ENCODE measurements at places on chromosomes 11 and 22. TPM values are rescaled to one million over a fixed set of nuclear protein-coding genes. Genes with fewer than 3 reads are reported as not detected.

BRSK2 gene
- total RNA-seq = 15.7 TPM

DCDC1 gene
- total RNA-seq = 3.2 TPM

GRCh38 chr22:19287076-19287707 is 4.3 kb downstream of the CLTCL1 start:
- no peaks in the 10 kb centered on the region for H3K4me1 ChIP-seq
- DNase-seq = no peak
- no peaks in the 10 kb centered on the region for H3K36me3 ChIP-seq

ADM2 gene
- 4.0 TPM for total RNA-seq

POU2AF2 gene
- not detected for total RNA-seq

SLC35F2 gene
- total RNA-seq = 18.8 TPM

PANX3 gene
- not detected for total RNA-seq

- no peaks in the 10 kb centered on the region for H3K4me1 ChIP-seq
- H3K27ac ChIP-seq = peak overlapping the region; percentile 55
- H3K27me3 ChIP-seq = no peaks in the 10 kb centered on the region
- no peak overlapping the region for H3K4me3 ChIP-seq
- no peaks in the 10 kb centered on the region for H3K36me3 ChIP-seq
- no peak for DNase-seq
These were observed 55.2 kb downstream of the SLC1A2 start for GRCh38 chr11:35363854-35364780.

PAFAH1B2 gene
- 115 TPM for total RNA-seq

GRCh38 chr11:114847306-114847975 is 169.1 kb downstream of the NXPE2 start:
- H3K4me3 ChIP-seq = no peak overlapping the region
- DNase-seq = no peak
- H3K27ac ChIP-seq = peak overlapping the region; percentile 74
- no peaks in the 10 kb centered on the region for H3K36me3 ChIP-seq

LIF gene
- total RNA-seq = 0.92 TPM

GRCh38 chr11:111977146-111978027 is 40.2 kb downstream of the DIXDC1 start:
- H3K27me3 ChIP-seq = peaks cover 19% of the 10 kb centered on the region
- peak; percentile 85 for DNase-seq
- H3K4me1 ChIP-seq = peaks cover 3% of the 10 kb centered on the region
- peak overlapping the region; percentile 78 for H3K4me3 ChIP-seq
- H3K36me3 ChIP-seq = no peaks in the 10 kb centered on the region

GRCh38 chr11:68441466-68442230 is 18.9 kb upstream of the PPP6R3 start:
- H3K4me1 ChIP-seq = no peaks in the 10 kb centered on the region
- H3K27me3 ChIP-seq = no peaks in the 10 kb centered on the region
- DNase-seq = no peak

OR8D1 gene
- not detected for total RNA-seq

DNA sequence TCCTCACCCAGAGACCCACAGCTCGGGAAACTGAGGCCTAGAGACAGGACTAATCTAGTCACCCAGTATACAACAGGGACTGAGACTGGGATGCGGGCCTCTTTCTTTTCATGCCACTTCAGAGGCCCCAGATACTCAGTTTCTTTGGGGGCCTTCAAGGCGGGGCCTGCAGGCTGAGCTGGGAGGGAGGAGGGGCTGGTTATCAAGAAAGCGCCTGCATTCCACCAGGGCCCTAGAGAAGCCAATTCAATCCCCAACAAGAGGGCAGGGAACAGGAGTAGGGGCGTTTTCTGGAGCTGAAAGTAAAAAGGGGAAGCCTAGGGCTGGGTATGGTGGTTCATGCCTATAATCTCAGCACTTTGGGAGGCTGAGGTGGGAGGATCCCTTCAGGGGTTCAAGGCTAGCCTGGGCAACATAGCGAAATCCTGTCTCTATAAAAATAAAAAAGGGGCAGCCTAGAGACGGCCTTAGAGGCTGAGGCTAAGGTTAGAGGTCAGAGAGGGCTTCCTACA is 1.6 kb downstream of the ATG2A start:
- peaks cover 23% of the 10 kb centered on the region for H3K27me3 ChIP-seq
- H3K4me1 ChIP-seq = peaks cover 9% of the 10 kb centered on the region
- peak overlapping the region; percentile 85 for H3K4me3 ChIP-seq
- peaks cover 16% of the 10 kb centered on the region for H3K36me3 ChIP-seq

DNA sequence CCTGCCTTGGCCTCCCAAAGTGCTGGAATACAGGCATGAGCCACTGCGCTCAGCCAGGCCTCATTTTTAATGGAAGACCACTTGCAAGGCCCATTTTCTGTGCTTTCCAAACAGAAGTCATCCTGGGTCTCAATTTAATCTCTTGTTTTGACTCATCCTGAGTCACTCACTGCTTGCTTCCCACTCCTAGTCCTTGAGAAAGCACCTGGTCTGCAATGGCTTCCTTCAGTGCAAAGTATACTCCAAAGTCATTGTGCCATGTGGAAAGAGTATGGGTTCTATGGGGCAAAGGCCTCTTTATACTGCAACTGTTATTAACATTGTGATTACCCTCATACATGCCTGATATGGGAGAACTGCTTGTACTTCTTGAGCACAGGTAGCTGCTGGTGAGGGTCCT is 18.3 kb upstream of the SLC5A1 start:
- no peak overlapping the region for H3K4me3 ChIP-seq
- H3K4me1 ChIP-seq = no peaks in the 10 kb centered on the region
- no peak overlapping the region for H3K27ac ChIP-seq
- H3K27me3 ChIP-seq = peaks cover 1% of the 10 kb centered on the region
- DNase-seq = no peak

PLEKHB1 gene
- 40.4 TPM for total RNA-seq

- H3K36me3 ChIP-seq = no peaks in the 10 kb centered on the region
- H3K27me3 ChIP-seq = no peaks in the 10 kb centered on the region
- DNase-seq = no peak
- H3K27ac ChIP-seq = no peak overlapping the region
- H3K4me1 ChIP-seq = peaks cover 5% of the 10 kb centered on the region
These were observed 29.4 kb upstream of the DRD2 start for GRCh38 chr11:113504586-113504985.

GRCh38 chr11:6268820-6269219 is 9.2 kb downstream of the CCKBR start:
- DNase-seq = peak; percentile 29
- H3K36me3 ChIP-seq = peaks cover 63% of the 10 kb centered on the region
- peak overlapping the region; percentile 1 for H3K4me3 ChIP-seq
- no peaks in the 10 kb centered on the region for H3K27me3 ChIP-seq
- peaks cover 27% of the 10 kb centered on the region for H3K4me1 ChIP-seq

DNA sequence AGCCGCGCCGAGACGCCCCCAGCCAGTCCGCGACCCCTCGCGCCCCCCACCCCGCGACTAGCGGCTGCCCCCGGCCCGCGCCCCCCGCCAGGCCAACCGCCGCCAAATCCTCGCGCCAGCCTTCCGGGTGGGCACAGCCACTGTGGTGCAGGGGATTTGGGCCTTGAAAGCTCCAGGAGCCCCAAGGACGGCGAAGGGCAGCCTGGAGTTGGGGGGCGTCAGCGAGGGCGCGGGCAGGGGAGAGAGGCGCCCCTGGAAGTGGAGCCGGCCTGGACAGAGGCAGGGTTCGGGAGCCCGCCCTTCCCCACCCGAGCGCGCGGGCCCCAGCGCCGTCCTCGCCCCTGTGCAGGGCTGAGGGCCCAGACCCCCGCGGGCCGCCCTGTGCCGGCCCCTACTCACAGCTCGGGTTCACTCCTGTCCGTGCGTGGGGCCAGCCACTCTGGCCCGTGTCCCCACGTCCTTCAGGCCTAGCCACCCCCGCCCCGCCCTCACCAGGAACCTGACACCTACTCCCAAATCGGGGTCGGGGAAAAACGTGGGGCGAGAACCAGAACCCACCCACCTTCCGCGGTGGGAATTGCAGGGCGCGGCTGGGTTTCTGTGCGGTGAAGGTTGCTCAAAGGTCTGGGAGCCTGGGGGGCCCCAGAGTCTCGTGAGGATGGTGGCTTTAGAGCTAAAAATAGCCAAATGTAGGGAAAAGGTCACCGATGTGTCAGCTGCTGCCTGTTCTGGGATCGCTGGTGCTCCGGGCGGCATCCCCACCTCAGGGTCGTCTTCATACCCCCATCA is at the start of gene CPT1B:
Gene CPT1B (minus strand): TSS at position 441 of the 789 bp plus-strand sequence. CDS start 512 bp downstream, outside the sequence.
- H3K4me1 ChIP-seq = peaks cover 3% of the 10 kb centered on the region
- no peak within 1 kb of the TSS for H3K27ac ChIP-seq
- no peak for DNase-seq
- H3K36me3 ChIP-seq = peaks cover 47% of the 10 kb centered on the region
- no peaks in the 10 kb centered on the region for H3K27me3 ChIP-seq

DNA sequence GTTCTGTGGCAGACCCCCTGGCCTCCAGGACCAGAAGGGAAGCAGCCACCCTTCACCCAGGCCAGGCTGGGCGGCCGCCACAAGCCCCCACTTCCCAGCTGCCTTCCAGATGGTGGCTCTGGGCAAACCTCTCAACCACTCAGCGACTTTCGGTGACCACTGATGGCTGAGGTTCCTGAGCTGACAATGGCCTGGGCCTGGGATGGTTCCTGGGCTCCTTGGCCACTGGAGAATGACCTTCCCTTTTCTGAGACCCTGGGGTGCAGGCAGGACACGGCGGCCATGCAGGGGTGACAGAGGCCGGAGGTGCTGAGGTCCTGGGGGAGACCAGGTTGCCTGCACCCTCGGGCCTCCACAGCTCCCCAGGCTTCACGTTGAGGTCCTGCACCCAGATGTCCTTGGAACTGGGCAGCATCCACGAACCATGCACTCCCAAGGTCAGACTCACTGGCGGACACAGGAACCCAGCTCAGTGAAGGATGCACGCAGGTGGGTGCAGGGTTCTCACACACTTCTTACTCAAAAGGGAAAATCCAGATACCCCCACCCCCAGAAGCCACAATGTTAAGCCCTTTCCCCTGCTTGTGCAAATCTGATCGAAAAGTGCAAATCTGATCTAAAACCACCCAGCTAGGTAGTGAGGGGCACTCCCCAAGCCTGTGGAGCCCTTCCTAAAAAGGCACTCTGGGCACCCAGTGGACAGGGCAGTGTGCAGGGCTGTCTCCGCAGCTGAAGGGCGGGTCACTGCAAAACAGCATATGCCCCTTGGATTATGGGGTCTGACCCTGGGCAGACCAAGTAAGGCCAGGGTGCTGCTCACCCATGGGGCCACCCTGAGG is 13.9 kb upstream of the PHLDA2 start:
- H3K27me3 ChIP-seq = no peaks in the 10 kb centered on the region
- peaks cover 9% of the 10 kb centered on the region for H3K4me1 ChIP-seq
- H3K4me3 ChIP-seq = no peak overlapping the region
- H3K36me3 ChIP-seq = peaks cover 50% of the 10 kb centered on the region

DNA sequence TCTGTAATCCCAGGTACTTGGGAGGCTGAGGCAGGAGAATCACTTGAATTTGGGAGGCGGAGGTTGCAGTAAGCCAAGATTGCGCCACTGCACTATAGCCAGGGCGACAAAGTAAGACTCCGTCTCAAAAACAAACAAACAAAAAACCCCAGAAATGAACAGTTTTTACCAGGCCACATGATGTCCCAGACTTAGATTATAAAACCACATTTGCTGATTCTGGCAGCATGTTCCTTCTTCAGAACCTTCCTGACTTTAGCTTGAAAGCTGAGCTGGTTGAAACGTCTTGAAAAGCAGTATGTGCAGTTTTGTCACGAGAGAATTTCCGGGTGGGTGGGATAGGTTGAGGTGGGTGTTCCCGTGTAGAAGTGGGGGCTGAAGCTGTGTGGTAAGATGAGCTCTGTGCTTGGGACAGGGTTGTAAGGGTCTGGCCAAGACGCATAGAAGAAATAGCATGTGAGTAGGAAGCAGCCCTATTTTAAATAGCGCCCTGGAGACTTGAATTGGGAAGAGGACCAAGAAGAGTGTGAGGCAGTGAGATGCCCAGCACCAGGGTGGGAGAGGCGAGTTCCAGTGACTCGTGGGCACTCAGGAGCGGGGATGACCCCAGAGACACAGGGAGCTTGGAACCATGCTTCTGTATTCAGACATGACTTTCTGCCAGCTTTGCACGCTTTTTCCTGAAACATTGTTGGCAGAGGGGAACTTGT is 7.6 kb downstream of the AP2A2 start:
- peaks cover 7% of the 10 kb centered on the region for H3K4me1 ChIP-seq
- no peak overlapping the region for H3K27ac ChIP-seq

GRCh38 chr11:62401356-62401755 is 17.5 kb upstream of the SCGB1A1 start:
- no peaks in the 10 kb centered on the region for H3K27me3 ChIP-seq
- no peak overlapping the region for H3K4me3 ChIP-seq
- no peaks in the 10 kb centered on the region for H3K36me3 ChIP-seq
- no peak overlapping the region for H3K27ac ChIP-seq
- H3K4me1 ChIP-seq = peaks cover 12% of the 10 kb centered on the region
- no peak for DNase-seq

DNA sequence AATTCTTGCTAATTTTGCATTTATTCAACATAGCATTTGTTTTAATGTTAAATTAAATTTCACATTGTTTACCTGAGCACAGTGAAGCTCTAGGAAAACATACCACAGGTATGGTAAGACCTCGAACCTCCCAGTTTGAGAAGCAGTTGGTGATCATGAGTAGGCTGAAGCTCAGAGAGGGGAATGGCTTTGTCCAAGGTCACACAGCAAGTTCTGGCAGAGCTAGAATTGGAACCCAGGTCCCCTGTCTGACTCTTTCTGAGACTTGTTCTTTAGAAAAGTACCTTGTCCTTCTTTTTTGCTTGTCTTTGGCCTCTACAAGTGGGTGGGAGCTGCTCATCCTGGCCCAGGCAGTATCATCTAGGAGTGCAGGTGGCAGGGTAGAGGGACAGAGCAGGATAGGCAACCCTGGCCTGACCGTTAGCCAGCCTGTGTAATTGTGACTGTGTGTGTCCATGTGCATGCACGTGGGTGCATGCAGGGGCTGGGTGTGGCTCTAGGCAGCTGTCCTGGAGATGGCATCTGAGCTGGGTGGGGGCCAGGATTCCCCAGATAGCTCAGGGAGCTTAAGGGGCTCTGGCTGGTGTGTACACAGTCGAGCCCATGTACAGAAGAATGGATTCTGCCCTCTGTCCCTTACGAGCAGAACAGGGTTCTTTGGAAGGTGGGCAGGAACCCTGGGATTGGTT is 21.6 kb downstream of the PHLDB1 start:
- H3K4me3 ChIP-seq = no peak overlapping the region
- DNase-seq = no peak
- peaks cover 39% of the 10 kb centered on the region for H3K36me3 ChIP-seq
- no peak overlapping the region for H3K27ac ChIP-seq
- H3K4me1 ChIP-seq = no peaks in the 10 kb centered on the region
- H3K27me3 ChIP-seq = no peaks in the 10 kb centered on the region

GRCh38 chr22:25746012-25746373 is 4.0 kb downstream of the MYO18B start:
- H3K4me1 ChIP-seq = peaks cover 6% of the 10 kb centered on the region
- no peaks in the 10 kb centered on the region for H3K36me3 ChIP-seq
- no peak overlapping the region for H3K4me3 ChIP-seq
- H3K27ac ChIP-seq = no peak overlapping the region
- no peak for DNase-seq

- no peak for DNase-seq
- H3K4me3 ChIP-seq = no peak overlapping the region
- H3K4me1 ChIP-seq = no peaks in the 10 kb centered on the region
- H3K27me3 ChIP-seq = peaks cover 58% of the 10 kb centered on the region
These were observed 9.4 kb downstream of the TRIM29 start for GRCh38 chr11:120128392-120129119.

DNA sequence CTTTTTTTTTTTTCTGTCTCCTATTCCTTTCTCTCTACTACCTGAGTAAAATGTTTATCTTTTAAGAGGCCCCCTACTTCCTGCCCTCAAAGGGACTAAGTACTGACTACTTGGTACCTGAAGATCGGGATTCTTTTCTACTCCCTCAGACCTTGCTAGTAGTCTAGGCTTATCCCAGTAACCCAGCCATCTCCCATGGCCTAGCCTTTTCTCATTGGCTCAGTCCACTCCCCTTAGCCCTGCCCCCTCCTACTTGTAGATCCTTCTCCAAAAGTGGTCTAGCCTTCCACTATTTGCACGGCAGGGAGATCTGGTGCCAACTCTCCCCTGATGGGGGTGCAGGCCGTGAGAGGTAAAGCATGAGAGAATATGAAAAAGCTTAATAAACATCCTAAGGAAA is 133.7 kb downstream of the RCN1 start:
- H3K4me3 ChIP-seq = no peak overlapping the region
- no peaks in the 10 kb centered on the region for H3K36me3 ChIP-seq
- no peaks in the 10 kb centered on the region for H3K27me3 ChIP-seq
- no peak for DNase-seq
- no peaks in the 10 kb centered on the region for H3K4me1 ChIP-seq
